ENCODE measurements at places on chromosomes 1 and 21.

GRCh38 chr1:94796266-94796665, 23.9 kb upstream of the SLC44A3 start:
- no peak for DNase-seq

GRCh38 chr1:87958201-87958600, 629.5 kb downstream of the LMO4 start:
- DNase-seq: no peak

- DNase-seq: no peak
These were observed 9.0 kb downstream of the SOX13 start for GRCh38 chr1:204081791-204082513.

GRCh38 chr1:185566995-185567394, 167.2 kb upstream of the HMCN1 start:
- peak; percentile 45 for DNase-seq

DNA sequence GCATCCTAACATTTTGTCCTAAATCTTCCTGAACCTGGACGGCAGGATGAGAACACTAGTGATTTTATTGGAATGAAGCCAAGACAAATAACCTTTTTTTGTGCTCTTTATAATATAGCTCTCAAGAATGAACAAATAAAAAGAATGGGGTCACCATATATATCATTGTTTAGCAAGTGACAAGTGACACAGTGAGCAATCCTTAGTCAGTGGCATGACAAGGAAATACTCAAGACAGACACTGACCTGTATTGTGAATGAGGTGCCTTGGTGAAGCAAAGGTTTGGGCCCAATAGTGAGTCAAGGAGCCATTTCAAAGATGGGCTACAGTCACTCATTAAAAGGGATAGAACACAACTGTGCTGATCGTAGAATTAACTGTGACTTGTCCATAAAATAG, 35.7 kb downstream of the PTGFR start:
- no peak for DNase-seq

- no peak for DNase-seq
These were observed 22.2 kb downstream of the SLC2A1 start for GRCh38 chr1:42936309-42937078.

DNA sequence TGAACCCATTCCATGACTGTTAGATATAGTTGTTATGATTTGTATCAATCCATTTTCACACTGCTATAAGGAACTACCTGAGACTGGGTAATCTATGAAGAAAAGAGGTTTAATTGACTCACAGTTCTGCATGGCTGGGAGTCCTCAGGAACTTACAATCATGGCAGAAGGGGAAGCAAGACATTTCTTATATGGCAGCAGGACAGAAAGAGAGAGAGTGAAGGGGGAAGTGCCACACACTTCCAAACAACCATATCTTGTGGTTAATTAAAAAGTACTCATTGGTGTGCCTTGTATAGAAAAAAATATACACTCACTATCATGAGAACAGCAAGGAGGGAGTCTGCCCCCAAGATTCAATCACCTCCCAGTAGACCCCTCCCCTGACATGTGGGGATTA, 137.6 kb upstream of the NBPF11 start:
- no peak for DNase-seq

DNA sequence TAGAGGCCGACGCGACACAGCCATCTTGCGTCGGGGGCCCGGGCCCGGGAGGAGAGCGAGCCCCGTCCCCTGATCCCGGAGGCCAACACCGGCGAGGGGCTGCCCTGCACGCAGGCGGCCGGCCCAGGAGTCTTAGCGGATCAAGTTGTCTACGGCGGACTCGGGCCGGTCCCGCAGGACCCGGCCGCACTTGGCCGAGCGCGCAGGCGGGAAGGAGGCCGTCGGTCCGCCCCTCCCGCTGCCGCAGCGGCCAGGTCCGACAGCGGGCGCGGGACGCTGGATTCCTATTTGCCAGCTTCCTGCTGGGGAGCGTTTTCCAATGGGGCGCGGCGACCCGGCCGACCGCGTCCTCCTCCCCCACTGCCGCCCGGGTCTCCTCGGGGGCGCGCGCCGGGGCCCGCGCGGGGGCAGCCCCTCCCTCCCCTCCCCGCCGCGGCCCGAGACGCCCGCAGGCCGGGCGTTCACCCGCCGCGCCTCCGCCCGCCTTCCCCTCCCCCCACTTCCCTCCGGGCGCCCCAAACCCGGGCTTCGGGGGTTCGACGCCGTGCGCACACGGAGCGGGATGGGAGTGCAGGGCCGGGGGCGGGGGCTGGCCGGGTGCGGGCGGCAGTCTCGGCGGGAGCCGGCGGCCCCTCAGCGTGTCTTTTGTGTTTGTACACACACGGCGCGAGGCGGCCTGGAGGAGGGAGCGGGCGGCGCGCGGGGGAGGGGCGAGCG, 517 bp upstream of the H3-3A start:
- no peak for DNase-seq

DNA sequence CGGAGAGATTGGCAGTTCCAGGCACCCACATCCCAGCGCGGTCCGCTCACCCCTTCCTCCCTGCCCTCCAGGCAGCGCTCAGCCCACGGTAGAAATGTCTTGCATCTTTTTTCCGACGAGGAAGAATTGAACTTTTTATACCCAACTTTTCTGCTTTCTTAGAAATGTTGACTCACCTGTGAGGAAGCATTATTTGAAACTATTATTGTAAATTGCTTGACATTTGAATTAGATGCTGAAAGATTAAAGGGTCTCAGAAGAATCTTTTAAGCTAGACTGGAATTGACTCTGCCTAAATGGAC, 912 bp upstream of the SIPA1L2 start:
- DNase-seq: no peak

DNA sequence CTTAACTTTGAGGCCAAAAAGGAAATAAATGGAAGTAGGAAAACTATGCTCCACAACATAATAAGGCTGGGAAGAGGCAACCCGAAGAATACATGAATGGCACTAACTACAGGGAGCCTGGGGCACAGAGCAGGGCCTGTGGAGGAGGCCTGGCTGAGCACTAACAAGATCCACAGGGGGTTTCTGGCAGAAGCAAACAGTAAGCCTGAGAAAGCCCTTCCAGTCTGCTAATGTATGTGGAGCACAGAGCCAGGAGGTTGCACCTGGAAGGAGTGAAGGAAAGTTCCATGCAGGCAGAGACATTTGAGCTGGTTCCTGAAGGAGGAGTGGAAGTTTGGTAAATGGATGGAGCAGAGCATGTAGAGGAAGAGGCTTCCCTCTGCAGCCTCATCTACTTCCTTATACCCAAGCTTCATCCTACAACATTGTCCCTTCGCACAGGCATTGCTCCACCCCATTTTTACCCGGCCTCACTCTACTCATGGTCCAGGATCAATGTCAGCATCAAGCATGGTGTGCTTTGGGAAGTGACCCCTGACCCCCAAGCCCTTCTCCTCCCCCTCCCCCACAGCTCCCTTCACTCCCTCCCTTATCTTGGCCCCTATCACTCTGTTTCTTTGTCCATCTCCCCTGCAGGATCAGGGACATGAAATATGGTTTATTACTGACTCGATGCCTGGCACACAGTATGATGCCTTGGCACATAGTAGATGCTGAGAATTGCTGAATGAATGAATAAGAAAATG, 23.3 kb downstream of the SHISA4 start:
- DNase-seq: no peak

- DNase-seq: no peak
These were observed 43.0 kb downstream of the PLXNA2 start for GRCh38 chr1:208201229-208201628.

DNA sequence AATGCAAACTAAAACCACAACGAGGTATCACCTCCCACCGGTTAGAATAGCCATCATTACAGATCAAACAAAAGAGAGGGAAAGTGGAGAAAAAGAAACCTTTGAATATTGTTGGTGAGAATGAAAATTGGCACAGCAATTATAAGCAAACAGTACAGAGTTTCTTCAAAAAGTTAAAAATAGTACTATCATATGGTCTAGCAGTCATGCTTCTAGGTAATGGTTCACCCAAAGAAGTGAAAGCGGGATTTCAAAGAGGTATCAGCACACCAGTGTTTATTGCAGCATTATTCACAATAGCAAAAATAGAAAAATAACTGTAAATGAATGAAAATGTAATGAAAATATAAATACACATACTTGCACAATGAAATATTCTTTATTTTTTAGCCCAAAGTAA, 8.2 kb downstream of the OR2T10 start:
- no peak for DNase-seq

GRCh38 chr1:89708751-89709375, 75.9 kb downstream of the LRRC8C start:
- DNase-seq: no peak

DNA sequence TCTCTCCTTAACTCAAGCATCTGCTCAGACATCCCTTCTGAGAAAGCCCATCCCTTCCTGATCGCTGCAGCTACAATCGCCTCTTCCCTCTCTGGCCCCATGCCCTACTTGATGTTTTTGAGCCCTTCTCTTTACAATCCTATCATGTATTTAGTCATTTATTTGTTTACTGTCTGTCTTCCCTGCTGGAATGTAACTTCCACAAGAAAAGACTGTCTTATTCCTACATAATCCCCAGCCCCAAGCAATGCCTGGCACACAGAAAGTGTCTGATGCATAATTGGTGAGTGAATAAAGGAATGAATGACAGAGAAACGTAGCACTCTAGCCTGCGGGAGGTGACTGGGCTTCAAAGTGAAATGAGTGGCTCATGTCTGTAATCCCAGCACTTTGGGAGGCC, 25.4 kb downstream of the ECE1 start:
- DNase-seq: no peak

DNA sequence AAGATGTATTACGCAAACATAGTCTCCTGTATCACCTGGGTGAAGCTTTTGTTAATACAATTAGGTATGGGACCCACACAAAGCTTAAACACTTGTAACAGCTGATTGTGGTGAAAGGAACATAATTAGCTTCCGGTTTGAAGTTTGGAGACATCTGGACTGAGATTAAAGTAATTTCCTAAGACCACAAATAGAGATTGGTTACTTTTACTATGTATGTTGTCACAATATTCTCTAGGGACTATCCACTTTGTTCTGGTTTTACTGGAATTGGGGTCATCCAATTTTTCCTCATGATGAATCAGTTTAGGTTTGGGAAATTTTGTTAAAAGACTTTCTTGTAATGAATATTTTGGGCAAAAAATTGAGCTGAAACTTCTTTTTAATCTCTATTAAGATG, 71.8 kb upstream of the SAMSN1 start:
- no peak for DNase-seq

GRCh38 chr1:3479511-3480368, 25.3 kb downstream of the ARHGEF16 start:
- DNase-seq: no peak

DNA sequence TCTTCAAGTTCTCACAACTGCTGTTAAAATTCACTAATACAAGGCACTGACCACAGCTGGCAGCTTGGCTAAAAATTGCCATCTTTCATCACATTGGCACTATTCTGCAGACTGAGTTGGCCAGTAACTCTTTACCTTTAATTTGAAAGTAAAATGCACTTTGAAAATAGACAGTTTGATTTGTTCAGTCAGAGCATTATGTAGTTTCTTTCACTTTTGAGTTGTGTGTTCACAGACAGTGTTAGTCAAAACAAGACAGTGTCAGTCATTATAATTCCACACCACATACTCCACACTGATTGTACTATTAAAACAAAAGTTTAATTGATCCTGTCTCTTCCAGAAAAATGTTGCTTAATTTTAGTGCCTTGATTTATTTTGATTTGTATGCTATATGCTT, 160.7 kb downstream of the SDCCAG8 start:
- DNase-seq: no peak

DNA sequence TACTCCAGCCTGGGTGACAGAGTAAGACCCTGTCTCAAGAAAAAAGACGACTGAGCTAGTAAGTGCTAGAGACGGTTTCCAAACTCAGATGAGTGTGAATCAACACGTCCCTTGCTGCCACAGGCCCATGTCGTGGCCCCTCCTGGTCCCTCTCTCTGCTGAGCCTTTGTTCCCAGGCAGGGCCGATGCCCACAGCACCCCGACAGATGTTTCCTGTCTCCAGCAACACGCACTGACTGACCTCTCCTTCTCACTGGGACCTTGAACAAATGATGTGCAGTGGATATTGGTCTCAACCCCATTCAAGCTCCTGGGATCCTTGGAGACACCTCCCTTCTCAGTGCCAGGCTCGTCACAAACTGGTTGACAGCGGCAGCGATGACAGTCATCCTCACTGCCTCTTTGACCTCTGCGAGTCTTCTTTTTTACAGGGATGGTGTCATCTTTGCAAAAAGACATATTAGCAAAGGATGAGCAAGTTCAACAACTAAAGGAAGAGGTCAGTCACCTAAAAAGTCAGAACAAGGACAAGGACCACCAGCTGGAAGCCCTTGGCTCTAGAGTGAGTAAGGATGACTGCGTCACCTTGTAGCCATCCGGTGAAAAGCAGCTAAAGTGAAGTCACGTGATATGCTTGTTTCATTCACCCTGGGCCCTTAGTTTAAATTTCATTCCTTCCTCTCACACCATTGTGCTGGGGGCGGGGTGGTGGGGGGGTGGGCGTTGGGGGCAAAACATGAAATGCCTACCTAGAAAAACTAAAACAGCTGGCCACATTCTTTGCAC, 65.8 kb downstream of the FHAD1 start:
- no peak for DNase-seq

GRCh38 chr21:43864313-43864961, 586 bp upstream of the AGPAT3 start:
- DNase-seq: peak; percentile 53

DNA sequence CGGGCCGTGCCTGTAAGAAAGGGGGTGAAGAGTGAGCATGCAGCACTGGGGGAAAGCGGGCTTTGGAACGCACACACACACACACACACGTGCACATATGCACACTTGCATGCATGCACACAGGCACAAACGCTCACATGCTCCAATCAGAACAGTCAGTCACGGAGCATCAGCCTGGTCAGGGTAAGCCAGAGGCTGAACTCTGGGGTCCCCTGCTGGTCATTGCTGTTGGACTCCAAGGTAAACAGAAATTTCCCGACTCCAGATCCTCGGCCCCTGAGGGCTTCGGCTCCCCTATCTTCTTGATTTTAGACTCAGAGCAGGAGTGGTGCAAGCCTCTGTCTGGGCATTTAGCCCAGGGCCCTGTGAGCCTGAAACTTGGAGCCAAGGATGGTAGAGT, 54.2 kb downstream of the SYT2 start:
- DNase-seq: no peak

DNA sequence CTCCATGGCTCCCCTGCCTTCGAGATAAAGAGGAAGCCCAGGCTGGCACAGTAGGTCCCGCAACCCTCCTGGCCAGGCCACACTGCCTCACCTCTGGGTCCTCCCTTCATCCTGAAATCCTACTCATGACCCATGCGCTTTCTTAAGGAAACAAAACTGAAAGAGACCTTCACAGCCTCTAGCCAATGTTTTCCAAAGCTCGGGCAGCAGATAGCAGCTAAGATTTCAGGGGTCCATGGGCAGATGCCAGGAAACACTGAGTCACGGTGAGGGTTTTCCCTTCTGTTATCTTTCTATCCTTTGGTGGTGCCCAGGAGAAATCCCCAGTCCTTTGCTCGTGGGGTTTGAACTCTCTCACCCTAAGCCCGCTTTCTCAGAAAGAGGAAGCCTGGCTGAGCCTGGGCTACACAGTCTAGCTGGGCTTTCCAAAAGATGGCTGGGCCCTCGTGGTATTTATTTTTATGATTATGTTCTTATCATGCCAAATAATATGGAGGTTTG, 26.6 kb downstream of the TTC39A start:
- peak; percentile 18 for DNase-seq

- no peak for DNase-seq
These were observed 13.1 kb upstream of the PRRC2C start for GRCh38 chr1:171472183-171472647.
